Activated CD4-positive, CD25-positive, alpha-beta regulatory T cell (primary cell): ENCODE measurements at places on chromosomes 11 and 22.

GRCh38 chr11:60657888-60658287, 41.5 kb upstream of the MS4A8 start:
- no peak for DNase-seq

- DNase-seq: no peak
Observed at GRCh38 chr11:64771861-64772260, 6.5 kb downstream of the SF1 start.

DNA sequence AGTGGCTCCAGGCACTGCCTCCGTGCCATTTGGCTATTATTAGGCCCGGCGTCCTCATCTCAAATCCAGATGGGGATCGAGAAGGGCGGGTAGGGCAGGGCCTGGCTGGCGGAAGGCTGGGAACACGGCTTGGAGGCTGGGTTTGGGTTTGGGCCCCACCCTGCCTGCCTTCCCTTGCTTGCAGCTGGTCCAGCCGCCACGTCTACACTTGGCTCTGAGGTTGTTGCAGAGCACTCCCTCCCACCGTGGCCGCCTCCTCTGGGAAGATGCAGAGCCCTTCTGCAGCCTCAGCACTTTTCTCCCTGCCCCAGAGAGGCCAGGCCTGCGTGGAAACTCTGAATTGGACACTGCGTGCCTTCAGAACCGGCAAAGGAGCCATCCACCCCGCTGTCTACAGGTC, 5.2 kb upstream of the SMTN start:
- DNase-seq: no peak

- DNase-seq: no peak
Observed at GRCh38 chr11:79312617-79313529, 128.0 kb downstream of the TENM4 start.

- no peak for DNase-seq
Observed at GRCh38 chr22:23305321-23305910, 125.1 kb downstream of the BCR start.

GRCh38 chr11:112949781-112950575, 11.2 kb upstream of the NCAM1 start:
- DNase-seq: no peak

DNA sequence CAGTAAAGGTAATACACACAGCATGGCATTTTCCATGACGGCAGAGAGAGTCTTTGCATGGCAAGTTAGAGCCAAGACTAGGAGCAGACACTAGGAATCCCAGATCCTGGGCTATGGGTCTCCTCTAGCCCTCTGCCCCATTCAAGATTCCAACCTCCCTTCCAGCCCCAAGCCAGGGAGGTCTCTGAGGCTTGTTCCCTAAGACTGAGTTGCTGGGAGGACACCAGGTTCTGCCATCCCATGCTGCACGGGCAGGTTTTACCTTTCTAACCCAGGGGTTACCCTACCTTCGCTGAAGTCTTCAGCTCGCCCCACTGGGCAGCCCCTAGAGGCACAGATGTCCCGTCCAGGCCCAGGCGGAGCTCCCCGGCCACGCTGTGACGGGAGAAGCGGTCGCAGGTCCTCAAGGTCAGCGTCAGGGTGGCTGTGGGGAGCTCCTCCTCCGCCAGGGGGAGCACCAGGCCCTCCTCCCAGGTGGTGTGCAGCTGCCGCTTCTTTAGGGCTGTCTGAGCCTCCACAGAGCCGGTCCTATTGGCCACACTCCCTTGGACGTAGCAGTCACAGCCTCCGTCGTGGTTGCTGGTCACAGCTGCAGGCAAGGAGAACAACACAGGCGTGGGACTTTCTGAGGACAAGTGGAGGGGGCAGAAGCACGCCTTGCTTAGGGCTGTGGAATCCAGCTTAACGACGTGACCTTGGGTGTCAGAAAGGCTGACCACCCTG, 33.8 kb downstream of the SYT13 start:
- no peak for DNase-seq

DNA sequence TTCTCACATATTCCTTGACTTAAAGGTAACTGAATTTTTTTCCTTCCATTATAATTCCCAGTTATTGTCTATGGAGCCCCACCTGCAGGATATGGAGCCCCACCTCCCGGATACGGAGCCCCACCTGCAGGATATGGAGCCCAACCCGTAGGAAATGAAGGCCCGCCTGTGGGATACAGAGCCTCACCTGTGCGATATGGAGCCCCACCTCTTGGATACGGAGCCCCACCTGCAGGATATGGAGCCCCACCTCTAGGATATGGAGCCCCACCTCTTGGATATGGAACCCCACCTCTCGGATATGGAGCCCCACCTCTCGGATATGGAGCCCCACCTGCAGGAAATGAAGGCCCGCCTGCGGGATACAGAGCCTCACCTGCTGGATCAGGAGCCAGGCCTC, 28.1 kb downstream of the WBP2NL start:
- DNase-seq: no peak

DNA sequence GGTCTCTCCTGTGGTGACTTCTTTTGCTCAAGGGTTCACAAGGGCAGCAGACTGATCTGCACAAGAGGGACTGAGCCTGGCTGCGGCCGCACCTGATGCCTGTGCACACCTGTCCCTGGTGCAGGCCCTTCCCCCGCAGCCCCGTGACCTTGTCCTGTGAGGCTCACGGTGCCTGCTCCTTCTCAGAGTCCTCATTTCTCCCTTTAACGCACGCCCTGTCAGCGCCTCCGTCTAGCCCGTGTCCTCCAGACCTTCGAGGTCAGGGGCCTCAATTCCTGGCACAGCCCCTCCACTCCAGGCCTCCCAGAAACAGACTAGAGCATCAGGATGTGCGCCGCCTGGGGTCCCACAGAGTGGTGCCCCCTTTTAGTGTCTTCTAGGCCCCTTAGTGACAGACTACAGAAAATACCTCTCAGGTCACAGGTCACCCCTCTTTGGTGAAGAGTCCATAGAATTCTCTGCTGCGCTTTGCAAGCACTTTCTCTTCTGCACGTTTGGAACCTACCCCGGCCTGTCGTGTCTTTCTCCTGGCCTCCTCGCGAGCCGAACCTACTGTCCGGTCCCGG, 1.0 kb upstream of the DRD4 start:
- no peak for DNase-seq

DNA sequence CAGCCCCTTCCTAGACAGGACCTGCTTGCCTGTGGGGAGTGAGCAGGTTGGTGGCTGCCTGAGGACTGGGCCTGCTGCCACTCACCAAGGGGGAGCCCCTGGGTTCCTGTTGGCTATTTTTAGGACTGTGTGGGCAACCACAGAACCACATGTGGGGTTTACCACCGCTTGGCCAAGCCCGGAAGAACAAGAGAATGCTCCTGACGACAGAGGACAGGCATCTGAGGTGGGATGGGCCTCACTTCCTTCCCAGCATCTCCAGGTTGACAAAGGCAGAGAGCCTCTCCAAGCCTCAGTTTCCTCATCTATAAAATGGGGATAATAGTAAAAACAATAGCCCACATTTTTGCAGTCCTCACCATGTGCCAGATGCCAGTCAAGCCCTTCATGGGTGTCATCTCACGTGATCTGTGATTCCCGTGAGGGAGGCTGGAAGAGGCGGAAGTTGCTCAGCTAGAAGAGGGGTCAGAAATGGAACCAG, 43.6 kb downstream of the LRRC32 start:
- DNase-seq: no peak

- no peak for DNase-seq
Observed at GRCh38 chr11:69275178-69275577, 18.8 kb upstream of the MYEOV start.

GRCh38 chr11:75241036-75241905, 697 bp downstream of the TPBGL start:
- DNase-seq: peak; percentile 83

- DNase-seq: no peak
Observed at GRCh38 chr11:66852466-66853241, 4.2 kb upstream of the LRFN4 start.

- no peak for DNase-seq
Observed at GRCh38 chr11:45344028-45344427, 57.9 kb upstream of the SYT13 start.

DNA sequence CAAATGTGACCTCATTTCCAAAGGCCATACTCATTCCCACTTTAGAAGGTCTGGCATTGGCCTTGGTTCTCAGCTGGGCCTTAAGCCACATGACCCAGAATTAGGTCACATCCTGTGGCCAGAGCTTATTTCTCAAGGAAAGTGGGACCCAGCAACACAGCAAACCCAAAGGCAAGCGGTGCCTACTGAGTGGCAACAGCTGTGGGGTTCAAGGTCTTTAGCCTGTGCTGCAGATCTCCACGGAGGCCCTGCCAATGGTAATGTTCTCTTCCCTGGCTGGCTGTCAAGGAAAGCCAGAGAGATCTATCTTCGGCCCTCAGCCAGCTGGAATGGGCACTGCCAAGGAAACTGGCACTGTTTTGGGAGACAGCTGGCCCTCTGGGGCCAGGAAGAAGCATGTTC, 41.5 kb upstream of the TP53I11 start:
- no peak for DNase-seq

DNA sequence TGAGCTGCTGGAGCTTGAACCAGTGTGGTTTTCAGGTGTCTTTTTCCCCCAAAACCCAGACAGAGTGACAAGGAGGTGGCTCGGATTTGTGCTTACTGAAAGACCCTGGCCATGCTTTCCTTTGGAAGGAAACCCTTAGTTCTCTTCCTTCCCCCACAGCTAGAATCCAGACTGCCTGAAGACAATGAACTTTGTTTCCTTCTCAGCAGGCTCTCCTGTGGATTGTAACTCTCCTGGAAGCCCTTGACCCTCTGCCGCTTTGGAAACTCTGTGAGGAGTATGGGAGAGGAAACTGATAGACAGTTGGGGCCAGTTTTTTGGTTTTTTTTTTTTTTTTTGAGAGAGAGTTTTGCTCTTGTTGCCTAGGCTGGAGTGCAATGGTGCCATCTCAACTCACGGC, 62.1 kb upstream of the SESN3 start:
- no peak for DNase-seq

DNA sequence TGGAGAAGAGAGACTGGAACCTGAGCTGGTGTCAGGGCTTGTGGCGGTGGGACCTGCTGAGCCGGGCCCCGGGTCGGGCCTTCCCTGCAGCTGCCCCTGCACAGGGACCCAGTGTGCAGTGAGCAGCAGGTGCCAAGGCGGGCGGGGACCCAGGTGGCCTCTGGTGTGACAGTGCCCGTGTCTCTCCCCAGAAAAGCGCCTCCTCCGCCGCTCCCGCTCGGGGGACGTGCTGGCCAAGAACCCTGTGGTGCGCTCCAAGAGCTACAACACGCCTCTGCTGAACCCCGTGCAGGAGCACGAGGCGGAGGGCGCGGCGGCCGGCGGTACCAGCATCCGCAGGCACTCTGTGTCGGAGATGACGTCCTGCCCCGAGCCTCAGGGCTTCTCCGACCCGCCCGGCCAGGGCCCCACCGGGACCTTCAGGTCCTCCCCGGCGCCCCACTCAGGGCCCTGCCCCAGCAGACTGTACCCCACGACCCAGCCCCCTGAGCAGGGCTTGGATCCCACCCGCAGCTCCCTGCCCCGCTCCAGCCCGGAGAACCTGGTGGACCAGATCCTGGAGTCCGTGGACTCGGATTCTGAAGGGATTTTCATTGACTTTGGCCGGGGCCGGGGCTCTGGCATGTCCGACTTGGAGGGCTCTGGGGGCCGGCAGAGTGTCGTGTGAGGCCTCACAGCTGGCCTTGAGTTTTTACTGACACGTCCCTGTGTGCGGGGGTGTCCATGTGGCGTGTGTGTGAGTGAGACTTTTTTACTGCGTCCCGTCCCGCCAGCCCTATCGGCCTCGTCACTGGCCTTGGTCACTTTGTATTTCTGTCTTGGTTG, 15.6 kb upstream of the ARHGAP8 start:
- DNase-seq: no peak

DNA sequence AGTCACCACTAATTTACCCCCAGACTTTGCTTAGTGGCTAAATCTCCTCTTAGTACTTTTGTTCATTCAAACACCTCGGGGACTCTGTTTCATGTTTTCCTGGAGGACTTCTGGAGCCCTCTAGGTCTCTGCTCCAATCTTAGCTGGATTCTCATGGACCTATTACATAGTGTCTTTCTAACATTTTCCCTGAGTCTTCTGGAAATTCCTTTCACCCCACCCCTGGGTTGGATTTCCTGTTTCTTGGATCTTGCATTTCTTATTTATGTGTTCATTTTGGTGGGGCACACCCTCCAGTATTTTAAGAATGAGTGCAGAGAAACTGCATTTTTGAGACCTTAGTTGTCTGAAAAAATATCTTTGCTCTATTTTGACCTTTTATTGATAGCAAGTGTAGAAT, 220.1 kb downstream of the BLID start:
- DNase-seq: no peak

DNA sequence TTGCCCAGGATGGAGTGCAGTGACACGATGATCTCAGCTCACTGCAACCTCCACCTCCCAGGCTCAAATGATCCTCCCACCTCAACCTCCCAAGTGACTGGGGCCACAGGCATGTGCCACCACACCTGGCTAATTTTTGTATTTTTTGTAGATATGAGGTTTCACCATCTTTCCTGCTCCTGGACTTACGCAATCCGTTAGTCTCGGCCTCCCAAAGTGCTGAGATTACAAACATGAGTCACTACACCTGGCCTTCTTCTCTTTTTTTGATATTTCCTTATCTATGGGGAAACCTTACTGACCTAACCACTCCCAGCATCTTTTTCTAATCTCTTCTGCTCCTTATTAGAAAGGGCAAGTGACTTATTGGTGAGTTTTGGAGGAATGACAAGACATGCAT, 121.7 kb upstream of the CHORDC1 start:
- DNase-seq: no peak
